ENCODE measurements at places on chromosomes 7 and 10. TPM values are rescaled to one million over a fixed set of nuclear protein-coding genes. Genes with fewer than 3 reads are reported as not detected.

Gene RPEL1
- polyA plus RNA-seq = not detected

Gene TLL2
- polyA plus RNA-seq = 0.63 TPM

Gene AGR2
- polyA plus RNA-seq = 82.8 TPM

Gene GNAT3
- polyA plus RNA-seq = not detected

Gene TSPAN13
- 25.3 TPM for polyA plus RNA-seq

Gene IRF5
- polyA plus RNA-seq = 16.1 TPM

Gene CFAP46
- polyA plus RNA-seq = 1.2 TPM

Gene FANK1
- polyA plus RNA-seq = 8.2 TPM

Gene CPXM2
- polyA plus RNA-seq = 5.0 TPM

Gene MLLT10
- 37.7 TPM for polyA plus RNA-seq

Gene LLCFC1
- polyA plus RNA-seq = 0.33 TPM

Gene PCGF5
- polyA plus RNA-seq = 23.9 TPM

Gene NDUFB8
- 211 TPM for polyA plus RNA-seq

Gene CALN1
- polyA plus RNA-seq = 1.5 TPM

Gene HACD1
- 15.3 TPM for polyA plus RNA-seq

Gene PTPRZ1
- polyA plus RNA-seq = 6.3 TPM

Gene SLC29A3
- 8.5 TPM for polyA plus RNA-seq

Gene CLDN3
- 1.8 TPM for polyA plus RNA-seq

Gene WIPF3
- polyA plus RNA-seq = 4.5 TPM

Gene ACTL6B
- polyA plus RNA-seq = not detected

Gene NKX1-2
- not detected for polyA plus RNA-seq

Gene MSS51
- 2.0 TPM for polyA plus RNA-seq

Gene ANXA8
- 0.46 TPM for polyA plus RNA-seq

Gene PMS2
- 22.0 TPM for polyA plus RNA-seq

Gene ADAM12
- polyA plus RNA-seq = 30.0 TPM

Gene ABI1
- polyA plus RNA-seq = 69.0 TPM

Gene GIMAP8
- 8.3 TPM for polyA plus RNA-seq

Gene PALD1
- 11.2 TPM for polyA plus RNA-seq

Gene EPDR1
- 9.2 TPM for polyA plus RNA-seq

Gene HEPACAM2
- 0.42 TPM for polyA plus RNA-seq

Gene DRGX
- 0.06 TPM for polyA plus RNA-seq

Gene FRAT1
- polyA plus RNA-seq = 2.9 TPM

Gene DPYSL4
- polyA plus RNA-seq = 18.8 TPM

Gene TMEM120A
- 44.5 TPM for polyA plus RNA-seq

Gene GBX1
- polyA plus RNA-seq = 0.27 TPM

Data from left renal pelvis (tissue), 4 donors.